ENCODE measurements at places on chromosomes 6 and 20.

DNA sequence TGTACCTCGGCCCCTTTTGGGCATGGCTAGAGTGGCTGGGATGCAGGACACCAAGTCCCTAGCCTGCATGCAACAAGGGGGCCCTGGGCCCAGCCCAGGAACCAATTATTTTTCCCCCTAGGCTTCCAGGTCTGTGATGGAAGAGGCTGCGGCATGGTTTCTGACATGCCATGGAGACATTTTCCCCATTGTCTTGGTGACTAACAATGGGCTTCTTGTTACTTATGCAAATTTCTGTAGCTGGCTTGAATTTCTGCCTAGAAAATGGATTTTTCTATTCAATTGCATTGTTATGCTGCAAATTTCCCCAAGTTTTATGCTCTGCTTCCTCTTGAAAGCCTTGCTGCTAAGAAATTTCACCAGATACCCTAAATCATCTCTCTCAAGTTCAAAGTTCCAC, 1269.6 kb upstream of the CITED2 start:
- DNase-seq: no peak

DNA sequence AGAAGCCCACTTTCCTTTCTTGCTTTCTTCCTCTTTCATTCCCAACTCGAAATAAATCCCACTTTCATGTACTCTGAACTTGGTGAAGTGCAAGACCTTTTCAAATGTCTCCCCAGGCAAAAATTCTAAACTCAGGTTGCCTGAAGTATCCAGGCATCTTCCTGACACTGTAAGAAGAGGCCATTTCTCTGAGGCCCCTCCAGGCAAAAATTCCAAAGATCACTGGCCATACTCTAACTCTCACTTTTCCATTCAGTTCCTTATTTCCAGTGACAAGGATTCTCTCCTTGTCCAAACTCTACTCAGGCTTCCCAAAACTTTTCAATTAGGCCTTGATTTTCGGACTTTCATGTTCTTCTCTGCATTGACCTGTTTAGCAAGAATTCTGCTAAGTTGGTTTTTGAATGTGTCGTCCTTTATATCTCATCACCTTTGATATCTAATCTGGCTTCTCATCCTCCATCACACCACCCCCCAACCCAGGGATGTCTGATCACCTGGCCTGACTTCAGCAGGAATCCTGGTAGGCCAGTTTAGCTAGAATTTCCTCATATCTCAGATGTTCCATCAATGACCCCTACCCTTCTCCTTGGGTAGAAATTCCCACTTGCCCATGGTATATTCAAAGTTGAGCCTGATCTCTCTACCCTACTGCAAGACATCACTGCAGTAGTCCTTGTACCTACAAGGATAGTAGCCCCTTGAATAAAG, 124.9 kb downstream of the RCAN2 start:
- no peak for DNase-seq

DNA sequence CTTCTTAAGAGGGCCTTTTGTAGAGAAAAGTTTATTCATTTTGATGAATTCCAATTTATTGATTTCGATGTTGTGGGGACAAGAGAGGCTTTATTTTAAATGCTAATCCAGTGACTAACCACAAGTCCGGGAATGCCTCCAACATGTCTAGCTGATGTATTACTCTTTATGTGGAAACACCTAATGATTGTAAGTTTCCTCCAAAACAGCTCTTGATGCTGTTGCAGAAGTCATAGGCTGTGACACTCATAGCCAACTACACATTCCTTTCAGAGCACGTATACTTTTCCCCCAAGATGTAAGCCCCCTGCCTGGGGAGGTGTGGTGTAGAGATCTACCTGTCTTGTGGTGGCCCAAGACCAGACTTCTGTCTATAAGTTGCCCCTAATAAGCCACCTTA, 61.3 kb upstream of the RNF24 start:
- no peak for DNase-seq

DNA sequence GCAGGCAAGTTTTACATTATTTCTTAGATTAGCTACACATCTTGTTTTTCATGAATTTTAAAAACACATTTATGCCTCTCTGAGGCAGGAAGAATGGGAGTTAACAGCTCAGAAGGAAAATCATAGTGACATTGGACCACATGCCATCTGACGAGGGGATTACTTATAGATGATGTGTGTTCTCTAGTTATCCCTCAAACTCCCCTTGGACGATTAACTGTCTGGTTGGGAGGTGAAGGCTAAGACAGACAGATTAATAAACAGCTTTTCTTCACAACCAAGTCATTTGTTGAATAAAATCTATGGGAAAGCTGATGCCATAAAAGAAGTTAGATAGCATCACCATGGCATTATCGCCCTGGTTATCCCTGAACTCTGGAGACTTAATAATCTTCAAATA, 80.0 kb upstream of the PREP start:
- DNase-seq: no peak

DNA sequence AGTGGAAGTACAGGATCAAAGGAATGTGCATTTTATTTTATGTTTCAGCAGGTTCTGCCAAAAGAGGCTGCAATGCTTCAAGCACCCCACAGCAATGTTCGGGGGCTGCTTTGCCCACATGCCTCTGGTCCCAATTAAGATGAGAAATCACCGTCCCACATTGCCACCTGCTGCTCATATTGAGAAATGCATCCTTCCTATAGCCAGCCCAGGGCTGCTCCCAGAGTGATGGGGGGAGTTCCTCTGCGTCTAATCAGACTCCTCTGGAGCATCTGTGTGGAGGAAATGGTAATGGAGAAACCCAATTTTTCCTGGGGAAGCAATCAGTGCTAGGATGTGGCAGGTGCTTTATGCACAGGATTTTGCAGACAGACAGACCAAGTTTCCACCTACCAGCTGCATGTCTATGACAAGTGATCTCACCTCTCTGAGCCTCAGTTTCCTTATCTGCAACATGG, 33.7 kb downstream of the PTGIS start:
- DNase-seq: no peak

GRCh38 chr6:89013438-89013837, 50.0 kb upstream of the RNGTT start:
- no peak for DNase-seq
